ENCODE measurements at places on chromosomes 3 and 15.

DNA sequence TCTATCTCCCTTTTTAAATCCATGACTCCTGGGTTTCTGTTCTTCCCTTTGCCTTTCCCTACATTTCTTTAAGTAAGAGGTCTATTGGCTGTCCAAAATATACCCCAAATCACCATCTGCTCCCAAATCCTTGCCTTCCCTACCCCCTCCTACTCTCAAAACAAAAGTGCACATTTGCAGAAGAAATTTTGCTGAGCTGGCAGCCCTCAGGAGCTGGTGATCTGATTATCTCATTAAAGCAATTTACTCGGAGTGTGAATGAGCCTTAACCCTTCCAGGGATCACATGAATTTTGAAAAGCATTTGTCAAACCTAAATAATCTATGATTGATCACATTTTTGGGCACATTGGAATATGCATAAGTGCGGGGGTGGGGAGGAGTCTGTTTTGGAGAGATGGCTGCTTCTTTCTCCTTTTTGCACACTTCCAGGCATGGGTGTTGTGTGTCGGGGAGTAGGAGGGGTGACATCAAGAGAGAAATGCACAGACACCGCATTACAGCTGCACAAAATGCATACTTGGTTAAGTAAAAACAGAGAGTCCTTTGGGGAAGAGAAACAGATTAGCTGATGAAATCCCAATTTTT is 892.6 kb downstream of the TUSC7 start:
- no peak for DNase-seq

- no peak for DNase-seq
Measured at GRCh38 chr3:47412842-47413520, 32.2 kb downstream of the PTPN23 start.

GRCh38 chr3:105232553-105232952 is 134.2 kb upstream of the ALCAM start:
- DNase-seq = no peak

GRCh38 chr15:73686781-73687256 is 2.6 kb downstream of the CD276 start:
- no peak for DNase-seq

DNA sequence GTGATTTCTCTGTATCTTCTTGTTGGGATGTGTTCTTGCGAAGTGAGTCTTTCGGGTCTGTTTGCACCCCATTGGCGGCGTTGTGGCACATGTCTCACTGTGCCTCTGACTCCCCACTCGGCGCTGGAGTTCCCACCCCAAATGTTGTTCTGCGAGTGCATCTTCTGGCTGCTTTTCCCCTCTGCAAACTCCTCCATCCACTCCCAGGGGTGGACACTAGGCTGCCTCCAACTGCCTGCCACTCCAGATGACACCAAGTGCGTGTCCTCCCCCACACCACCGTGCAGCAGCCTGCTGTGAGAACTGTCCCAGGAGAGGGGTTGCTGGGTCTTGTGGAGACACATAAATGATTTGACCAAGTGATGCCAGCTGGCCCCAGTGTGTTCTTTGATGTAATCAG is 17.6 kb downstream of the EFCC1 start:
- no peak for DNase-seq

GRCh38 chr3:11567516-11568467 is 75.9 kb downstream of the VGLL4 start:
- DNase-seq = no peak

- no peak for DNase-seq
Measured at GRCh38 chr3:77055841-77056341, 16.0 kb downstream of the ROBO2 start.

DNA sequence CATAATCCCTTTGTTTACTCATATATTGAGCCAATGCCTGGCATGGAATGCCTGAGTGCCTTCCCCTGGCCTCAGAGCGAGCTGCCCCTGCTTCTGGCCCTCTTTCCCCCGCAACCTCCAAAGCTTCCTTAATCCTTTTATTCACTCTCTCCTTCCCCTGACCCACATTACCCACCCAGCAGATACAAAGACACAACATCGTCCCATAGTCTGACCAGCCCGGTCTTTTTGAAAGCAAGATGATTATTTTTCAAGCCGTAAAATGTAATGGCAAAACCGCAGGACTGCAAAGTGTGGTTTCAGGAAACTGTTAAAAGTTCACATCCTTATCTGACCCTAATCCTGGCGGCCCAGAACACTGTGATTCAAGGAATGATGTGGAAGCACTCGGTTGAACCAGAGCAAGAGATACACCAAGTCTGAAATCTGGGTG is 78.4 kb upstream of the LRTM1 start:
- no peak for DNase-seq

- no peak for DNase-seq
Measured at GRCh38 chr3:157782236-157782635, 279.0 kb upstream of the VEPH1 start.

GRCh38 chr15:85003593-85004312 is 22.1 kb downstream of the PDE8A start:
- DNase-seq = no peak

GRCh38 chr3:64400706-64401105 is 175.4 kb upstream of the PRICKLE2 start:
- DNase-seq = no peak

- no peak for DNase-seq
Measured at GRCh38 chr15:82963471-82964341, 11.2 kb upstream of the HOMER2 start.

- DNase-seq = no peak
Measured at GRCh38 chr3:153163393-153163724, 1.3 kb downstream of the RAP2B start.

DNA sequence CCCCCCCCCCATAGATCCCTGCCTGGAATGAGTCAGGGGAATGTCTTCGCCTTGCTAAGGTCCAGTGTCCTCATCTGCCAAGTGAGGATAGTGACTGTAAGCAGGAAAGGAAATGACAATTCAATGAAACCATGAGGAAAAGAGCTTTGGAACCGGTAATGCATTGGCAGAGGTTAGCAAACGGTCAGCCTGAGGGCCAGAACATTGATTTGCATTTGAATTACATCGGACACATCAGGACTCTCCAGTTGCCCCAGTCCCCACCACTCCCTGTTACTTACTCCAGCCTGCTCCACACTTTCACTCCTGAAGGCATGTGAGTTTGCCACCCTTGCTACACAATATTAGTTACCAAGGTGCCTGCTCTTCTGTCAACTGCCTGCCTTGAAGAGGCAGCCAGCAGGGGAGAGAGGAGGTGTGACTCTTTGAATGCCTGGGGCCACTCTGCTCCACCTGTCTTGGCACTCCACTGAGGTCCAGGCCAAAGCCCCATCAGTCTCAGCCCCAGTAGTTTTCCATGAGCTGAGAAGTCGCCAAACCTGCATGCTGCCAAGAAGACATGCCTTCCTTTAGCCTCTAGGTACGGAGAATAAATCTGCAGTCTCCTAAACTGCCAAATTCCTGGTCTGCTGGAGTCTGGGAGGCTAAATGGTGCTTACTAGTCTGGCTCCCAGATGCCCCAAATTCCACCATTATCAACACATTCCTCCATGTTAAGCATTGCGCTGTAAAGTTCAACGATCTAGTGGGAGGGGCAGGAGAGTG is 191.7 kb upstream of the TLE3 start:
- no peak for DNase-seq

DNA sequence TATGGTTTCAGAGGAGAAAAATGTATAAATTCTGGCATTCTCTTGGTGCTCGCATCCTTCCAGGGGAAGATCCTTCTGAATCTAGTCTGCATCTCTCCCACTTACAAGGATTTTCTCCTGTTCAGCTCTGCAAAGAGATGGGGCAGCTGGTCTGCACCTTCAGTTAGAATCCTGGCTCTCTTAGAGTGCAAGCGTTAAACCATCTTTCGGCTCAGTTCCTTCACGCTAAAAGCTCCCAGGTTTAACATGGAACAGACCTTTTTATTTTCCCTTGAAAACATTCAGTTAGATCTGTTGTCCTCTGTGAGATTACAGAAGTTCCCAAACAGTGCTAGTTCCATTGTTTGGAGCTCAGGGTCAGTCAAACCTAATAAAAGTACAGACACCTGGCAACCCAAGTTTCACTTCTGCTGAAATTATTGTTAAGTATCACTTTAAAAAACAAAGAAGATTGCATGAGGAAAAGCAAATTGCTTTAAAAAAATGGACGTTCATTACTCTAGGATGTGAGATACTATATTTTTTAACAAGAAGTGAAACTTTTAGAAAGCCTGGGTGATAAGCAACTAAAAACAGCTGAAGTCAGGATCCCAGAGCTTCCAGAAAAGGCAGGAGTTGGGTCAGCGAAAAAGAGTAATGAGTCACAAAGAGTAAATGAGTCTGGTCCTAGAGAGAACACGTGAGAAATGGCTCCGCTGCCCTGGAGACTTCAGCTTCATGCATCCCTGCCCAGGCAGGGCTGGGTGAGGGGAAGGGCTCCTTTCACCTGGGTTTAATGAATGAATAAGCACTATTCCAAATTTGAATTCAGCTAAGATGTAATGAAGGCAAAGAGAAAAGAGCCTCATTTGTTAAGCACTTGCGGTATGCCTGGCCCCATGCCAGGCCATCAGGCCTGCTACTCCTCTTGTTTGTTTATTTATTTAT is 63.3 kb downstream of the ABTB1 start:
- no peak for DNase-seq

GRCh38 chr3:158794936-158795518 is 6.8 kb upstream of the MFSD1 start:
- no peak for DNase-seq

- DNase-seq = no peak
Measured at GRCh38 chr3:47003461-47004368, 24.2 kb downstream of the NBEAL2 start.

DNA sequence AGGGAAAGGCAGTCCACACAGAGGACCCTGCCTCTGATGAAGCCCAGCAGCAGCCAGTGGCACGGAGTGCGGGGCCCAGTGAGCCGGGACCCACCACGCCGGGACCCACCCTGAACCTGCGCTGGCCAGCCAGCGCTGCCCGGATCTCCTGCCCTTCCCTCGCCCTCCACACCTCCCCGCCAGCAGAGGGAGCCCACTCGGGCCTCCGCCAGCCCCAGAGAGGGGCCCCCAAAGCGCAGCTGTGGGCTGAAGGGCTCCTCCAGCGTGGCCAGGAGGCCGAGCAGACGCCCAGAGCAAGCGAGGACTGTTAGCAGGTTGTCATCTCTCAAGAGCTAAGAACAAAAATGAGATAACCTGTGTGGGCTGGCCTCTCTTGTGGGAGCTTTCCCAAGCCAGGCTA is 81.3 kb upstream of the ATP10A start:
- DNase-seq = no peak

DNA sequence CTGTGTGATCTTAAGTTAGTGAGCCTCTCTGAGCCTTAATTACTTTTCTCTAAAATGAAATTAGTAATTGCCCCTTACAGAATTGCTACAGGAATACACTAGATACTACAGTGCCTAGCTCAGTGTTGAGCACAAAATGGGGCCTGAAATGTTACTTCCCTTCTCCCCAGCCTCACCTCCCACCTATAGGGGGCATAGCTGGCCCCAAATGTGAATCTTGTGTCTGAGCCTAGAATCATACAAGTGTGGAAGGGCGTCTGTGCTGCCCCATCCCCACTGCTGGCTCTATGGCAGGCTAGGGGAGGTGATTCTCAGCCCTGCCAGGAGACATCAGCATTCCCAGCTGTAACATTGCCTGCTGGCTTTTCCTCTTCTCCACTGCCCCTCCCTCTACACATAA is 42.7 kb downstream of the IFT122 start:
- DNase-seq = no peak

DNA sequence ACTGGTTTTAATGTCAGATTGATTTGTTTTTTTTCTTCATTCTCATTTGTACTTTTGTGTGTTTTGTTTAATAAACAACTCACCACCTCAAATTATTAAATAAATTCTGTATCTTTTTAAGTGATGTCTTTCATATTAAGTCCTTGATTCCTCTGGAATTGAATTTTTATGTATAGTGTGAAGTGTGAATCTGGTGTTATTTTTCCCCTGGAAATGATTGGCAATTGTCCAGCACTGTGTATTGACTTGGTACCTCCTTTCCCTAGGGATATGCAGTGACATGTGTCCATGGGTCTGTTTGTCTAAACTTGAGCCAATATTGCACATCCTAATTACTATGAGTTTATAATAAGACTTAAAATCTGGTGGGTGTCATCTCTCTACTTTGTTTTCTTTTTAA is 2.1 kb downstream of the RNU5B-1 start:
- DNase-seq = no peak

DNA sequence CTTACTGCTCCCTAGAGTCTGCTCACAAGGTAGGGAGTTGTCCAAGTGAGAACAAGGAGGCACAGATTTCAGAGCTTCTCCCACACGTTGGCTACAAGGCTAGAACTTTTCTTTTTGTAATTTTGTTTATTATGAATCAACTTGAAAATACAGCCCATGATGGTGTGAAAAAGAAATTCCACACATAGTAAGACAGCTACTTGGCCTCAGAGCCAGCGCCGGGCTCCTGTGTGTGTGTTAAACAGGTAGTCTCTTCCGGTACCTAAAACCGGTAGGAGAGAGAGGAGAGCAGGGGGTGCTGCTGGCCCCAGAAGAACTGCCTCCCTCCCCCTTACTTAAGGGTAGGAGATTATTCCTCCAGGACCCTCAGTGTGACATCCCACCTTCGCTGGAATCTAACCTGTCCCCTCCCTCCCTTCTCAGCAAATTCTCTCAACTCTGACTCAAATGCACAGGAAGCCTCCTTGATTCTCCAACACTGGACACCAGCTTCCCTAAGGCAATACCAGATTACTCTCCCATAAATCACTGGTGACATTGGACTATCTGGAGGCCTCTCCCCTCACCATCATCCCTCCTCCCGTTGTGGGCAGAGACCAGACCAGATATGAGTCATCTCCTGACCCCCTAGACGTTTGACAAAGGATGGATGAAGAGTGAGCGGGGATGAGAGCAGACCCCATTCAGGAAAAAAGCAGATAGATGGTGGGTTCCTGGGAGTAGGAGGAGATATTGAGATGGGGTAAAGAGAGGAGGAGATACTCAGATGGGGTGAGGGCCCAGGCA is 4.5 kb upstream of the IP6K1 start:
- DNase-seq = peak; percentile 15

DNA sequence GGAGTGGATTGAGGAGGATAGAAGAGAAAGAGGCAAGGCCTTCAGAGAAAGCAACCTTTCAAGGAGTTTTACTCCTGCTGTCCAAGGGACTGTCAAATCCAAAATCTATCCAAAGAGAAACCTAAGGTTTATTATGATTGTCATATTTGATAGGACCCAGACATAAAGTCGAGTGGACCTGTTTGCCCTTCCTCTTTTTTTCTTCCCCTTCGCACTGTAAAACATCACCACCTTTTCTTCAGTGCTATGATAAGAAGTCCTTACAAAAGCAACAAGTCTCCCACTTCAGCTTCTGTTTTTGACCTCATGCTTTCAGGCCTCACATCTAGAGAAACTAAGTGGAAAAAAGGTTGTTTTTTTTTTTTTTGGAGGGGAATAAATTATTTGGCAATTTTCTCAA is 73.0 kb downstream of the TRPC1 start:
- no peak for DNase-seq

Data from NCI-H1417 (cell line).